ENCODE measurements at places on chromosomes 12 and 14. TPM values are rescaled to one million over a fixed set of nuclear protein-coding genes. Genes with fewer than 3 reads are reported as not detected.

DNA sequence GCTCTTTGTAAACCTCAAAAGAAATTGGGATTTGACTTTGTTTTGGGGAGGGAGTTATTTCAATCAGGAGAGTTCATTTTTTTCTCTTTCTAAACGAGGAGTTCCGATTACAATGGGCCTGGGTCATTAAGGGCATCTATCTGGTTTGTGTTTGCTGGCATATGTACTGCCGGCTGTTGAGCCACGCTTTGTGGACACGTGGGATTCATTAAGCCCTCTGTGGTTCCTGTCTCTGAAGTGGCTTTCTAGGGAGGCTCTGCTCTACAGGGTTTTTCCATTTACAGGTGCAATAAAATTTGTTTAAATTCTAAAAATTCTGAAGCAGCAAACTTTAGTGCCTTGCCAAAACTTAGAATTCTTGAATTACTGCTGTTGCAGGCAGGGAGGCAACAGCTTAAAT, 57.9 kb downstream of the GNS start:
- DNase-seq: no peak

- no peak for DNase-seq
Observed at GRCh38 chr12:21300632-21301031, 34.1 kb downstream of the SLCO1A2 start.

GRCh38 chr12:53770281-53770680, 18.5 kb upstream of the CISTR start:
- peak; percentile 95 for DNase-seq

GRCh38 chr12:120573560-120573959, 7.6 kb downstream of the POP5 start:
- DNase-seq: peak; percentile 12

GRCh38 chr14:89202413-89203190, 214.4 kb downstream of the FOXN3 start:
- DNase-seq: no peak

- no peak for DNase-seq
Observed at GRCh38 chr14:52259434-52259833, 8.1 kb upstream of the PTGDR start.

GRCh38 chr14:55438066-55438683, 2.2 kb downstream of the TBPL2 start:
- DNase-seq: peak; percentile 46

DNA sequence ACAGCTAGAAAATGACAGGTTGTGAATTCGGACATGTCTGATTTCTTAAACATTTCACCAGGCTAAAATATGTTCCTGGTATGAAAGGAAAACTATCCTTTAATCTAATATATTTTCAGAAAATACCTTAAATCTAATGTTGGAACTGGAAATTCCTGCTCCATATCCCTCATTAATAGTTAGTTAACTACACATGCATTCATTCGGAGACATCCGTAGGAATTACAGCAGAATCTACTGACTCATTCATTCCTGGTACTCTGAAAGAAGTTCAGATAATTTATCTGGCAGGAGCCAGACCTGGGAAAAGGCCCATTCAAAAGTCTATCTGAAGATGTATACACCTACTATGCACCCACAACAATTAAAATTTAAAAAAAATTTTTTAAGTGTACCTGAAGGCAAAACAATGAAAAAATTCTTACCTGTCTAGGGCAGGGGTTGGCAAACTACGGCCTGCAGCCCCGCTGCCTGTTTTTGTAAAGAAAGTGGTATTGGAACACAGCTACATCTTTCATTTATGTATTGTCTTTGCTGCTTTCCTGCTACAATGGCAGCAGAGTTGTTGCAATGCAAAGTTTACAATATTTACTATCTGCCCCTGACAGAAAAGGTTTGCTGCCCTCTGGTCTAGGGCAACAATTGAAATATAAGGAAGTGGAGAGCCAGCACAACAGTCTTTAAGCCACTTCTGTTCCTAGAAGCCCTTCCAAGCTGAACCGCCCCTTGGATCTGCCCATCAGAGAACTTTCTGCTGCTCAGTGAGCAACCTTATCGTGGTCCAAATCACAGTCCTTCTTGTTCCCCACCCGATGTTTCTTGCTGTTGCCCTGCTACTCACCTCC, 17.9 kb upstream of the NFYB start:
- DNase-seq: no peak

DNA sequence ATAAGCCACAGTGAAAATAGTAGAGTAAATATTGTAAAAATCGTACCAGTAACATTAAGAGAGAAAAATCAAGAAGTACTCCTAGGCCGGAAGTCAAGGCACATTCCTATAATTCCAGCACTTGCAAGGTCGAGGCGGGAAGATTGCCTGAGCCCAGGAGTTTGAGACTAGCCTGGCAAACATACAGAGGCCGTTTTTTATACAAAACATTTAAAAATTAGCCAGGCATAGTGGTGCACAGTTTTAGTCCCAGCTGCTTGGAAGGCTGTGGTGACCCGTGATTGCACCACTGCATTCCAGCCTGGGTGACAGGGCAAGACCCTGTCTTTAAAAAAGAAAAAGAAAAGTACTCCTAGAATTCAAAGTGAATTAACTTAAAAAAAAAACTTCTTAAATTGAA, 341.8 kb downstream of the C12orf50 start:
- DNase-seq: peak; percentile 35

DNA sequence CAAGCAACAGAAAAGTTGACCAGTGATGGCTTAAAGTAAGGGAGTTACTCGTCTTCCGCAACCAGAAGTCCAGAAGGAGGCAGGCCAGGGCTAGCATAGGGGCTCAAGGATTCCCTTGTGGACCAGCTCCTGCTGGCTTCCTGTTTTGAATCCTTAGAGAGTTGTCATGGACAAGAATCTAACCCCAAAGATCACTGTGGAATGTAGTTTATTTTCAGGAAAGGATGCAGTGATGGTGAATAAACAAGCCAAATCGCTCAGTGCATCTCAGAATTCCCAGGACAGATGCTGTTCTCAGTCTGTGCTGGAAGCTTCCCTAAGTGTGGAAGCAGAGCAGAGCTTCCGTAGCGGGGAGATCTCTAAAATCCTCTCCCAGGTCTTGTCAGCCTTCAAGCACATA, 311.3 kb downstream of the C12orf75 start:
- no peak for DNase-seq

DNA sequence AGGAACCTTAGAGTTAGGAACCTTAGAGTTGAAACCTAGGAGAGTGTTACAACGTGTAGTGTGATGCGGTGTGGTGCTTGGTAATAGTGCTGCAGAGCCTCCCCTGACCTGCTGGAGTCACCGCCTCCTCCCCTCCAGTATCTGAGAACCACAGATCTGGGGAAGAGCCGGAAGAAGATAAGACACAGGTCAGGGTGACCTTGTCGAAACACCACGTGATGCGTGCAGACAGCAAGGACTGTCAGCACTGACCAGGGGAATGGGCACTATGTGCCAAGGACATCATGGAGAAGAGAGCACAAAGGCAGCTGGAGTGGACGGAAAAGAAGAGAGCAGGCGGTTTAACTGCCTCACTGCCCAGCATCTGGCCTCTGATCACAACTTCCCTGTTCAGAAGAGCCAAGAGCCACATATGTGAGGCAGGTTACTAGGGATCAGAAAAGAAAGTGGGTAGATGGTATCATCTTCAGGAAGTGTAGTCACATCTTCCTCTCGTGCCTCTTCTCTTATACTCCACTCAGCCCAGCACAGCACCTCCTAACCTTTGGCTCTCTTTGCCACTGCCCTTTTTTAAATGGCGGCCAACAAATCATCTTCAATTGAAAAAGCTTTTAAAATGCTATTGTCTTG, 93.7 kb downstream of the TESC start:
- DNase-seq: no peak

Gene C14orf132
- total RNA-seq: 5.0 TPM

Gene RNASE2
- total RNA-seq: not detected
